ENCODE measurements at places on chromosomes 2 and 18. TPM values are rescaled to one million over a fixed set of nuclear protein-coding genes. Genes with fewer than 3 reads are reported as not detected.

Gene DIS3L2
- total RNA-seq, result 58.4 TPM

Gene RAD51AP2
- 0.27 TPM for total RNA-seq

Gene FAM124B
- 8.2 TPM for total RNA-seq

Gene TUBB8B
- total RNA-seq, result not detected

Gene VWC2L
- total RNA-seq, result 11.5 TPM

Gene ELOA2
- total RNA-seq, result not detected

Gene GREB1L
- 14.9 TPM for total RNA-seq

Gene EVA1A
- 13.2 TPM for total RNA-seq

Gene CFAP65
- not detected for total RNA-seq

Gene RUFY4
- total RNA-seq, result not detected

Gene DES
- 249 TPM for total RNA-seq

Gene RNMT
- 79.8 TPM for total RNA-seq

Gene GCA
- total RNA-seq, result 32.6 TPM

Gene UPP2
- 0.33 TPM for total RNA-seq

Gene DYNC2LI1
- total RNA-seq, result 65.7 TPM
